ENCODE measurements at places on chromosomes 6 and 20. TPM values are rescaled to one million over a fixed set of nuclear protein-coding genes. Genes with fewer than 3 reads are reported as not detected.

DNA sequence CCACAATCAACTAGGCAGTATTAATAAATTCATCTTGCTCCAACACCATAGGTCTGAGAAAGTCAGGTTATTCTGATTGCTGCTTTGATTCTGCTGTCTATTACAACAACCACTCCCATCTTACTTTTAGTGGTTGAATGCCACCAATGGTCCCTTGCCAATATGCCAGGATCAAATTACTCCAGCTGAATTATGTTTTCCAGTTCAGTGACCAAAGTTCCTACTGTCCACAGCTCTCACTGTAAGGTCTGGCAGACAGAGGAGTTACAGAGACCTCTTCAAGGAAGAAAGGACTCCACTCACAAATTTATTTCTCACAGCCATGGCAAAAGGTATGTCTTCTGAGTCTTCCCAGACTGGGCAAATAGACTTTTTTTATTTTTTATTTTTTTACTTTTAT is 557.0 kb downstream of the HAO1 start:
- no peak for DNase-seq

DNA sequence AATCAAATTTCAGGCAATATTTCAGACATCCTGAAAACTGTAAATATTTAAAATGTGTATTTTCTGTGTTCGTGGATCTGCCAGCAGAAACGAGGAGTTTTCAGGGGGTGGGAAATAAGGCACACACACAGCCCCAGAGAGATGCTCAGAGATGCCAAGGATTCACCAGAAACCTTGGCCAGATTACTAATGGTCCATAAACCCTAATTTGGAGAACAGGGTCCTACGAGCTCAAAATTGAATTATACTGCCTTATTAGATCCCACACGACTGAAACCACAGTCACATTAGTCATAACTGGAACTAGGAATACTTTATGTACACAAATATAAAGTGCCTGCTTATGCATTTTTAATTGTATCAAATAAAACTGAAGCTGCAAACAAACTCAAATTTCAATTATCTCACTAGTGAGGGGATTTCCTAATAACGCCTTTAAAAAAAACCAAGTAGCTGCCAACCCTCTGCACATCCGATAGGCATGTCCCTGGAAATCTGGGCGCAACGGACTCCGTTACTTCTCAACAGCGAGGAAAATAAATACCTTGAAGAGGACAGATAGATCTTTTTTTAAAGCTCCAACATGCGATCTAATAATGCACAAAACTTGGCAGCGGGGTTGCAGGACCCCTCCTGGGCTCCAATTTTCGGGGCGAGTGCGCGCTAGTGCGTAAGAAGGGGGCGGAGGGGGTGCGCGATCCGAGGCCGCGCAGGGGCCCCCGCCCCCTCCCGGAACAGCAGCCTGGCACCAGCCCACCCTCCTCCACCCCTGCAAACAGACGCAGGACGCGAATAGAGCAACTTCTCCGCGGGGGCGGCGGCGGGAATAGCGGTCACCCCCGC is 897 bp downstream of the CHD6 start:
- DNase-seq, result no peak

DNA sequence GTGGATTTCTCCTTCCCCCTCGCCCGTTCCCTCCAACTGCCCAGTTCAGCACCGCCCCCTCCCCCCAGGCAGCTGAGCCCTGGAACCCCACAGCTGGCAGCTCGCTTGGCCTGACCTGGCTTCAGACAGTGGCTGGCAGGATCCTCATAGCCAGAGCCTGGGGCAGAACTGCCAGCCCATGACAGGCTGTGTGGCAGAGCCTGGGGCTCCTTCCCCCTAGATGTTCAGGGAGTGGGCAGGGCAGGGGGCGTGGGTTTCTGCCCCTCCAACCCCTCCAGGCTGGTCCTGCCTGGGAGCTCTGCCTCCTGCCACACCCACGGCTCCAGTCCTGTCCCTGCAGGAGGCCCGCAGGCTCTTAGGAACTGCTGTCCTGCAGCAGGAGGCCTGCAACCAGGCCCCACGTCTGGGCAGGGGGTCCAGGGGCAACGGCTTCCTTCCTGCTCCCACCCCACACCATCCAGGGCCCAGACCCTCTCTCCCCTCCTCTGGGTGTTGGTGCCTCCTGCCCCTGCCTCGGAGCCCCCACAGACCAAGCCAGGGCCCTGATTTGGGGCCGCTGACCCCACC is 9.6 kb upstream of the KCNQ2 start:
- no peak for DNase-seq

DNA sequence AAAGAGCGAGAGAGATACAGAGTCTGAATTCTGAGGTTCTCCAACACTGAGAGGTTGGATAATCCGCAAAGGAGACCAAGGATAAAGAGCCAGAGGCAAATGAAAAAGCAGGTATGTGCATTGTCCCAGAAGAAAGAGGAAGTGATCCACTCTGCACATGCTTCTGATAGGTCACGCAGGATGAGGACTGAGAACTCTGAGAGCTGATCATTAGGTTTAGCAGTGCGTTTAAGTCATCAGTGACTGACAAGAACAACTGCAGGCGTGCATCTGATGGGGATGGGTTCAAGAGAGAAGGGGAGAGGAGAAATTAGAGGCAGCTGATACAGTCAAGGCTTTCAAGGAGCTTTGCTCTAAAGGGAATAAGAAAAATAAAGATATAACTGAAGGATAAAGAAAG is 301.2 kb upstream of the SGK1 start:
- no peak for DNase-seq

DNA sequence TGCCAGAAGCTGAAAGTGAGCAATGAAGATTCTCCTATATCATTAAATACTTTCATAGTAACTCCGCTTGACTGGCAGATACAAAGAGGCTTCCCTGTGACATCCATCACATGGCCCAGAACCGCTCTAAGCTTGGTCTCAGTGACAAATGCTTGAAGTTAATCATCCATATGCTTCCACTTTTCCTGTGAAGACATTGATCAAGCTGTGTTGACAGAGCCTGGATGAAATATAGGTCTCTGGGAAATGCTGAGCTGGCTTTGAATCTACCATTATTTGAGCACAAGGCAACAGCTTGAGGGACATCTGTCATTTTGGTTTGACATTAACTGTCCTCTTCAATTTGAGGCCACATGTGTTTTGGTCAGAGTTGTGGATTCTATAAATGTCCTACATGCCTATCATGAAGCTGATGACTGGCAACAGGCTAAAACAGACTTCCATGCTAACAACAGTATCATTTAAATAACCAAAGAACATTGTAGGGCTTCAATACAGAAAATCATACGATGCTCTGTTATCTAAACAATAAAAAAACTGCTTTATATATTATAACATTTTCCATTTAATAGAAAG is 402.2 kb upstream of the IRAK1BP1 start:
- no peak for DNase-seq

DNA sequence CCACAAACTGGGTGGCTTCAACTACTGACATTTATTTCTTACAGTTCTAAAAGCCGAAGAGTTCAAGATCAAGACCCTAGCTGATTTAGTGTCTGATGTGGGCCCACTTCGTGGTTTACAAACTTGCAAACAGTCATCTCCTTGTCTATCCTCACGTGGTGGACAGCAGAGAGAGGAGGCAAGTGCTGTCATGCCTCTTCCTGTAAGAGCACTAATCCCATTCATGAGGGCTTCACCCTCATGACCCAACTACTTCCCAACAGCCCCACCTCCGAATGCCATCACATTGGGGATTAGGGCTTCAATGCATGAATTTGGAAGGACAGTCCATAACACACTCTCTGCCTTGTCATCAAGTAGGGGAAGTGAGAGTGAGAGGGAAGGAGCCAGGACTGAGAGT is 15.6 kb upstream of the ISM1 start:
- no peak for DNase-seq

Gene WFDC12
- total RNA-seq, result not detected

Gene NRSN1
- not detected for total RNA-seq

Gene PDE10A
- total RNA-seq, result 25.1 TPM

Gene DNMT3B
- total RNA-seq, result 0.62 TPM

Measured in cardiac septum (tissue), 1 donor.